ENCODE measurements at places on chromosomes 16 and 17.
A peak's percentile ranks its signal among the peaks of the same experiment; 100 is the strongest.

- no peak overlapping the region for H3K4me3 ChIP-seq
- H3K4me1 ChIP-seq, result peaks cover 16% of the 10 kb centered on the region
- H3K36me3 ChIP-seq, result no peaks in the 10 kb centered on the region
- no peak for DNase-seq
- H3K27ac ChIP-seq, result no peak overlapping the region
- H3K27me3 ChIP-seq, result no peaks in the 10 kb centered on the region
These were observed 5.1 kb downstream of the ARL4D start for GRCh38 chr17:43403846-43404245.

- H3K27me3 ChIP-seq, result no peaks in the 10 kb centered on the region
- peaks cover 7% of the 10 kb centered on the region for H3K4me1 ChIP-seq
These were observed 21.1 kb upstream of the ZNF629 start for GRCh38 chr16:30808146-30808545.

DNA sequence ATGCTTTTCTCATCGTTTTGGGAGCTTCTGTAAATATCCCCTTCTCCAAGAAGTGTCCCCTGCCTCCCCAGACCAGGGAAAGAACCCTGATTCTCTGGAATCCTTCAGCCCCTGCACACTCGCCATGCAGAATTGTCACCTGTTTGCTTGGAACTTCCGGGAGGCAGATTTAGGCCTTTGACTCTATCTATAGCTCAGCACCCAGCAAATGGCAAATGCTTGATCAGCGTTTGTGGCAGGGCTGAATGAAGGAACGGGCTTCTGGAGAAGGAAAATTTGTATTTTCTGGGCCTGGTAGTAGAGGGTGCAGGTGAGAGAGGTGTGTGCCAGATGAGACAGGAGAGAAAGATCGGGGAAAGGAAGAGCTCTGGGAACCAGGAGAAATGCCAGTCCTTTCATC, 18.3 kb upstream of the CACNG4 start:
- DNase-seq, result no peak
- no peak overlapping the region for H3K27ac ChIP-seq
- H3K4me3 ChIP-seq, result no peak overlapping the region
- no peaks in the 10 kb centered on the region for H3K4me1 ChIP-seq
- no peaks in the 10 kb centered on the region for H3K27me3 ChIP-seq

DNA sequence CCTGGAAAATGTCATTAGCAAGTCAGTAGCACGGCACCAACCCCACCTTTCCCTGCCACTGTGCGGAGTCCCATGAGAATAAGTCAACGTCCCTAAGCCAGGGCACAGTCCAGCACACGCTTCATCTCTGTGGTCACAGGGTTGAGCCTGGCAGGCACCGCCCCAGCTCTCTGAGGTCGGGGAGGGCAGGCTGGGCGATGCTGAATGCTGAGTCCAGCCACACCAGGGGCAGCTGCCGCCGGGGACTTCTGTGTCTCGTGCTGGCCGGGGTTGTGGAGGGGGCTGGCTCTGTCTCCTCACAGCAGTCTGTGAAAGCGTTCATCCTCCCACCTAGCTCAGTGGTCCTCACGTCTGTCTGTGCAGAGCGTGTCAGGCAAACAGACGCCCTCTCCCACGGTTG, 53.2 kb downstream of the BANP start:
- H3K4me1 ChIP-seq, result no peaks in the 10 kb centered on the region
- H3K36me3 ChIP-seq, result no peaks in the 10 kb centered on the region
- no peak overlapping the region for H3K4me3 ChIP-seq
- DNase-seq, result no peak

- H3K36me3 ChIP-seq, result no peaks in the 10 kb centered on the region
- no peak for DNase-seq
- H3K4me3 ChIP-seq, result no peak overlapping the region
- peaks cover 10% of the 10 kb centered on the region for H3K4me1 ChIP-seq
These were observed 208.2 kb downstream of the FTO start for GRCh38 chr16:53912155-53912554.

GRCh38 chr16:77206533-77206932, 7.3 kb downstream of the SYCE1L start:
- no peak overlapping the region for H3K27ac ChIP-seq
- no peak for DNase-seq
- no peaks in the 10 kb centered on the region for H3K27me3 ChIP-seq
- no peak overlapping the region for H3K4me3 ChIP-seq
- no peaks in the 10 kb centered on the region for H3K36me3 ChIP-seq

DNA sequence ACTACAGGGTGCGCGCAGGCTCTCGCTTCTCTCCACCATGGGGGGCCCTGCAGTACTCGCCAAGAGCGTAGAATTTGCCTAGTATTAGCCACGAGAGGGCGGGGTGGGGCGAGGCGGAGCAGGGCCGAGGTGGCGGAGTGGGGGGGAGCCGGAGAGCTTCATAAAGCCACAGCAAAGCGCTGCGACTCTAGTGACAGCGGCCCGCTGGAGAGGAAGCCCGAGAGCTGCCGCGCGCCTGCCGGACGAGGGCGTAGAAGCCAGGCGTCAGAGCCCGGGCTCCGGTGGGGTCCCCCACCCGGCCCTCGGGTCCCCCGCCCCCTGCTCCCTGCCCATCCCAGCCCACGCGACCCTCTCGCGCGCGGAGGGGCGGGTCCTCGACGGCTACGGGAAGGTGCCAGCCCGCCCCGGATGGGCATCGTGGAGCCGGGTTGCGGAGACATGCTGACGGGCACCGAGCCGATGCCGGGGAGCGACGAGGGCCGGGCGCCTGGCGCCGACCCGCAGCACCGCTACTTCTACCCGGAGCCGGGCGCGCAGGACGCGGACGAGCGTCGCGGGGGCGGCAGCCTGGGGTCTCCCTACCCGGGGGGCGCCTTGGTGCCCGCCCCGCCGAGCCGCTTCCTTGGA, at the start of gene TBX21:
Gene TBX21, plus strand, starts transcription at position 190 of the 627 bp plus-strand sequence. Its CDS starts 219 bp downstream, at position 409.
- peaks cover 1% of the 10 kb centered on the region for H3K4me1 ChIP-seq
- H3K27me3 ChIP-seq, result no peaks in the 10 kb centered on the region
- no peak within 1 kb of the TSS for H3K27ac ChIP-seq
- no peak for DNase-seq

DNA sequence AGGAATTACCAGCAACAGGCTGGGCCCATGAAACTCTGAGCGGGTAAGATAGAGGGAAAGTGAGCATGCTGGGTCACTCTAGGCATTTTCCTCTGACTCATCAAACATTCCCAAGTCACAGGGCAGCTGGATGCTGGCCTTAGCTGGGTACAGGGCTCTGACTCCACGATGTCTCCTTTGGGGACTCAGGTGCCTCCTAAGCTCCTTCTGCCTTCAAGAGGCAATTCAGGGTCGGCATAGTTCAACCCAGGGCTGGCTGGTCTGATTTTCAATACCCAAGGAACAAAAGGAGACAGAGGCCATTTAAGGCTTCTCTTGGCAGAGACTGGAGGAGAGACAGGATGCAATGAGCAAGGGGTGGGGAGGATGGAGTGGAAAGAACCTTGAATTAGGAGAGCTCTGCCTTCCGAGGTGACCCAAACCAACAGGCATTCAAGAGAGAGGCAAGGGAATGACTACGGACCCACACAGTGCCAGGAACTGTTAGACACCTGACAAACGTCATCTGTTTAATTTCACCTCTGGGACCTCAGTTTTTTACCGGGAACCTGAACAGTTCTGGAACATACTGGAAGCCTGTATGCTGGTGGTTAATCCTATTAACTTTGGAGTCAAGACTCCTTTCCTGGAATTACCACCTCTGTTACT, 910 bp downstream of the WBP2 start:
- H3K4me1 ChIP-seq, result peaks cover 8% of the 10 kb centered on the region
- peak overlapping the region; percentile 81 for H3K27ac ChIP-seq
- DNase-seq, result no peak
- no peaks in the 10 kb centered on the region for H3K27me3 ChIP-seq

- peaks cover 6% of the 10 kb centered on the region for H3K4me1 ChIP-seq
- H3K36me3 ChIP-seq, result no peaks in the 10 kb centered on the region
- H3K27me3 ChIP-seq, result no peaks in the 10 kb centered on the region
- no peak overlapping the region for H3K4me3 ChIP-seq
- H3K27ac ChIP-seq, result no peak overlapping the region
These were observed 15.2 kb downstream of the IL34 start for GRCh38 chr16:70661534-70661917.

DNA sequence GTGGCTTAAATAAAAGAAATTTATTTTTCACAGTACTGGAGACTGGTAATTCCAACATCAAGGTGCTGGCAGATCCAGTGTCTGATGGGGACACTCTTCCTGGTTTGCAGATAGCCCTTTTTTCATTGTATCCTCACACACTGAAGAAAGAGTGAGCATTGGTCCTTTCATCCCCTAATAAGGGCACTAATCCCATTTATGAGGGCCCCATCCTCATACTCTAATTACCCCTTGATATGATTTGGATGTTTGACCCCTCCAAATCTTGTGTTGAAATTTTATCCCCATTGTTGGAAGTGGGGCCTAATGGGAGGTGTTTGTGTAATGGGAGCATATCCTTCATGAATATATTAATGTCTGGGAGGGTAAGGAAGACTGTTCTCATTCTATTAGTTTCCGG, 9.4 kb upstream of the FAM20A start:
- no peak for DNase-seq
- no peaks in the 10 kb centered on the region for H3K36me3 ChIP-seq
- H3K4me3 ChIP-seq, result no peak overlapping the region
- no peaks in the 10 kb centered on the region for H3K27me3 ChIP-seq
- H3K27ac ChIP-seq, result no peak overlapping the region

- H3K4me1 ChIP-seq, result no peaks in the 10 kb centered on the region
- H3K27me3 ChIP-seq, result no peaks in the 10 kb centered on the region
- no peak overlapping the region for H3K4me3 ChIP-seq
- no peaks in the 10 kb centered on the region for H3K36me3 ChIP-seq
These were observed 8.6 kb downstream of the ESRP2 start for GRCh38 chr16:68227183-68227793.

- no peak overlapping the region for H3K27ac ChIP-seq
- H3K4me1 ChIP-seq, result no peaks in the 10 kb centered on the region
- no peak overlapping the region for H3K4me3 ChIP-seq
These were observed 63.3 kb downstream of the USP31 start for GRCh38 chr16:23085949-23086348.

- no peak overlapping the region for H3K27ac ChIP-seq
- H3K4me3 ChIP-seq, result no peak overlapping the region
- no peaks in the 10 kb centered on the region for H3K4me1 ChIP-seq
- no peaks in the 10 kb centered on the region for H3K27me3 ChIP-seq
- no peaks in the 10 kb centered on the region for H3K36me3 ChIP-seq
These were observed 77.2 kb downstream of the FTO start for GRCh38 chr16:53781023-53781605.

- H3K4me3 ChIP-seq, result no peak overlapping the region
- H3K27me3 ChIP-seq, result no peaks in the 10 kb centered on the region
- H3K27ac ChIP-seq, result no peak overlapping the region
- H3K36me3 ChIP-seq, result no peaks in the 10 kb centered on the region
- no peaks in the 10 kb centered on the region for H3K4me1 ChIP-seq
These were observed 75.0 kb downstream of the RPTOR start for GRCh38 chr17:80619535-80620235.

- H3K4me1 ChIP-seq, result no peaks in the 10 kb centered on the region
- H3K27me3 ChIP-seq, result no peaks in the 10 kb centered on the region
- H3K36me3 ChIP-seq, result no peaks in the 10 kb centered on the region
- no peak for DNase-seq
These were observed 84.8 kb upstream of the TNRC6C start for GRCh38 chr17:77873500-77874302.

DNA sequence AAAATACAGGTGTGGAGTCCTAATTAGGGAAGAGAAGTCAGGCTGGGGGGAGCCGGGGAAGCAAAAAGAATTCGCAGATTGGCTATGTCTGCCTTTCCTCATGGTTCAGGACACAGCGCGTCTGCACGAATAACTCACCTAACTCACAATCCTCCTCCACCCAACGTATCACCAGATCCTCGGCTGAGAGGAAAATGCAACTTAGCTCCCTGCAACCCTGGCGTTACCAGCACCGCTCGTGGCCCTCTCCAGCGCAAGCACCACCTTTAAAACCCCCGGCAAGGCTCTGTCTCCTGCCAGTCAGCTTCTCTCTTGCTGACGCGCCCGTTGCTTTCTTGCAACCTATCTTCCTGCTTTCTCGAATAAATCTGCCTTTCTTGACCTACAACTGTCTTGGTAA, 49.8 kb upstream of the METRNL start:
- peak; percentile 12 for DNase-seq
- no peaks in the 10 kb centered on the region for H3K27me3 ChIP-seq
- no peak overlapping the region for H3K27ac ChIP-seq
- no peaks in the 10 kb centered on the region for H3K4me1 ChIP-seq
- no peaks in the 10 kb centered on the region for H3K36me3 ChIP-seq

GRCh38 chr17:59375857-59376256, 44.4 kb downstream of the YPEL2 start:
- H3K4me1 ChIP-seq, result peaks cover 25% of the 10 kb centered on the region
- no peak overlapping the region for H3K27ac ChIP-seq
- H3K27me3 ChIP-seq, result no peaks in the 10 kb centered on the region
- DNase-seq, result no peak
- no peak overlapping the region for H3K4me3 ChIP-seq

GRCh38 chr17:42547698-42548069, 5.0 kb upstream of the HSD17B1 start:
- H3K4me3 ChIP-seq, result no peak overlapping the region
- no peak overlapping the region for H3K27ac ChIP-seq
- no peaks in the 10 kb centered on the region for H3K27me3 ChIP-seq
- H3K4me1 ChIP-seq, result peaks cover 16% of the 10 kb centered on the region

- no peak for DNase-seq
- H3K4me1 ChIP-seq, result no peaks in the 10 kb centered on the region
- no peak overlapping the region for H3K4me3 ChIP-seq
- no peaks in the 10 kb centered on the region for H3K27me3 ChIP-seq
- H3K36me3 ChIP-seq, result no peaks in the 10 kb centered on the region
These were observed 84.2 kb downstream of the HELZ start for GRCh38 chr17:67160791-67161190.

- H3K4me1 ChIP-seq, result peaks cover 6% of the 10 kb centered on the region
- no peak overlapping the region for H3K27ac ChIP-seq
- H3K27me3 ChIP-seq, result no peaks in the 10 kb centered on the region
- H3K36me3 ChIP-seq, result no peaks in the 10 kb centered on the region
- no peak overlapping the region for H3K4me3 ChIP-seq
These were observed 31.5 kb downstream of the NF1 start for GRCh38 chr17:31126318-31126717.

GRCh38 chr16:8760021-8760420, 37.4 kb downstream of the TMEM186 start:
- no peaks in the 10 kb centered on the region for H3K27me3 ChIP-seq
- no peaks in the 10 kb centered on the region for H3K4me1 ChIP-seq
- no peak overlapping the region for H3K27ac ChIP-seq
- no peaks in the 10 kb centered on the region for H3K36me3 ChIP-seq
- H3K4me3 ChIP-seq, result no peak overlapping the region
- DNase-seq, result no peak

GRCh38 chr16:2458887-2459646, 842 bp upstream of the TEDC2 start:
- H3K36me3 ChIP-seq, result no peaks in the 10 kb centered on the region
- peaks cover 3% of the 10 kb centered on the region for H3K4me1 ChIP-seq
- no peak overlapping the region for H3K27ac ChIP-seq
- H3K27me3 ChIP-seq, result no peaks in the 10 kb centered on the region
- peak overlapping the region; percentile 38 for H3K4me3 ChIP-seq

DNA sequence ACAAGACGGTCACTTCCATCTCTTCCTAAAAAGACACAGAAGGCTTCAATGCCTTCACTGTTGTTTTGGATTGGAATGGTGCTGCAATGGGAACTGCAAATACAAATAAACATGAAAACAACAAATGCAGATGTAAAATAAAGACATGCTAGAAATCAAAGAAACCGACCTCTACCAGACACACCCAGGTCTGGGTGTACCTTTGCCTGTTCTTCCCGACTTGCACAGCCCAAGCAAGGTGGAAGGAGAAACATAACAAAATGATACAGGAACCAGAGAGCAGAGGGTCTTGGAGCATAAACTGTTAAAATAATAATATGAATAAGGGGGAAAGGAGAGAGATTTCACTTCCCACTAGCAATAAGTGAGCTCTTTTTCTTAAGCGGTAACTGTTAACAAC, 17.3 kb downstream of the RFFL start:
- H3K4me3 ChIP-seq, result no peak overlapping the region
- H3K4me1 ChIP-seq, result no peaks in the 10 kb centered on the region
